ENCODE measurements at places on chromosomes 12 and 14. TPM values are rescaled to one million over a fixed set of nuclear protein-coding genes. Genes with fewer than 3 reads are reported as not detected.

Gene ABCD2
- 0.05 TPM for polyA plus RNA-seq

Gene TAS2R13
- polyA plus RNA-seq: 0.08 TPM

Gene SMCO2
- 0.36 TPM for polyA plus RNA-seq

Gene CDK2
- 62.8 TPM for polyA plus RNA-seq

Gene TSPAN8
- 34.0 TPM for polyA plus RNA-seq

Gene SLC35F4
- 2.8 TPM for polyA plus RNA-seq

Gene GRIN2B
- polyA plus RNA-seq: 1.2 TPM

Gene KIAA0586
- polyA plus RNA-seq: 21.3 TPM

Gene PGAM5
- 21.0 TPM for polyA plus RNA-seq

GRCh38 chr12:94712815-94713515, 62.6 kb upstream of the TMCC3 start:
- no peak for DNase-seq

- no peak for DNase-seq
These were observed 333.4 kb upstream of the TBX3 start for GRCh38 chr12:115017346-115017745.

DNA sequence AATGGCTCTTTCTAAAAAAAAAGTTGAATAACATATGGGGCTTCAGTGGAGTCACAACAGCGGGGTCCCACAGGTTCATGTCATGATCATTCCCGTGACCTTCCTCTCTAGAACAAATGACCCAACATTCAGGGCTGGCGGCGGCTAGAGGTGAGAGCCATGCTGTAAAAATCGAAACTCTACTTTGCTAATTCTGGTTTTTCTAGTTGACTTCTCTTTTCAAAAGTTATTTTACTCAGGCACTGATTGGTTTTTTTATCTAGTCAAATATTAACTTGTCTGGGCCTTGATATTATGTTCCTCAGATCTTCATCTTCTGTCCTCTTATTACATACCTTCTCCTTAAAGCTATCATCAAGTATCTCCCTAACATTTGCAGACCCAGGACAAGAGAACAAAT, 402.9 kb upstream of the SOX5 start:
- DNase-seq: no peak

GRCh38 chr12:29516431-29516875, 19.0 kb upstream of the OVCH1 start:
- no peak for DNase-seq

DNA sequence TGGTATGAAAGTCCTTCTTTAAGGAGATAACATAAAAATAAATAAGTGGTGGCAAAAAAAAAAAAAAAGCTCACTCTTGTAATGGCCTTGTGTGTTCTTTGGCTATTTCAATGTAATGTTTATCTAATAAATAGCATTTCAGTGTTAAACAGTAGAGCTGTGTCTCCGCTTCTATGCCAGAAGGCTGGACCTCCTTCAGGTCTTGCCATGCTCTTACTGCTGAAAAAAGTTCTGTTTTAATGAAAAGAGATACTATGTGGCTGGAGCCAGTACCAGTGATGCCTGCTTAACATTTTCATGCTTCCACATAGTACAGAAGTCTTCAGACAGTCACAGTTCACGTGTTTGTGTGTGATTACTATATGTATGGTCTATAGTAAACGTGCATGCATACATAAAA, 74.1 kb upstream of the PRICKLE1 start:
- no peak for DNase-seq

GRCh38 chr14:28088125-28088524, 678.5 kb upstream of the FOXG1 start:
- no peak for DNase-seq

DNA sequence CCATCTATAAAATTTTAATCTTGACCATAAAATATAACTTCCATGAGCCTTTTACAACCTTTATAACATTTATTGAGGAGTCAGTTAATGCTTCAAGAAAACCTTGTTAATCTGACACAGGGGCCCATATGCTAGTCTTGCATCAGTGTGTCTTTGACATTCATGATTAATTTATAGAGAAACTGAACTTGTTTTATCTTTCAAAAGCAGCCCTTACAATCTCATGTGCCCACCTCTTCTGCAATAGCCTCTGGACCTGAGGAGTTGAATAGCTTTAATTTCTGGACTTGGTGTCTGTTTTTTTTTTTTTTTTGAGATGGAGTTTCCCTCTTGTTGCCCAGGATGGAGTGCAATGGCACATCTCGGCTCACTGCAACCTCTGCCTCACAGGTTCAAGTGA, 8.6 kb upstream of the LPCAT3 start:
- no peak for DNase-seq

- no peak for DNase-seq
These were observed 77.0 kb upstream of the ESRRB start for GRCh38 chr14:76298896-76299295.

- no peak for DNase-seq
These were observed 28.0 kb downstream of the TMEM117 start for GRCh38 chr12:43863770-43864366.

- no peak for DNase-seq
These were observed 93.2 kb downstream of the EGLN3 start for GRCh38 chr14:33857650-33858049.

DNA sequence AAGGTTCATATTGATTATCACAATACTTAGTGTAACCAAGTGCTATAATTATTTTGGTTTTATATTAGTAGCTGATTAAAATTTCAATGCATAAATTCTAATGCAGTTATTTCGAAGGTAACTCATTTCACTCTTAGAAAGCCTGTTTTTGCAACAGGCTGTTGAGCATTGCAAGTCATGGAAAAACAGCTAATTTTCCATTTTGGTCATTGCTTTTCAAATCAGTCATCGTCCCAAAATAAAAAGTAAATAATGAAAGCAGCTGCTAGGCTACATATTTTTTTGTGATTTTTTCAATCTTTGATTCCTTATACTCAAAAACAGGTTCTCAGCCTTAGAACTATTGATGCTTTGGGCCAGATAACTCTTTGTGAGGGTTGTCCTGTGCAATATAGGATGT, 22.9 kb downstream of the VEZT start:
- no peak for DNase-seq

GRCh38 chr12:132343294-132344004, 14.1 kb upstream of the GALNT9 start:
- DNase-seq: no peak

- DNase-seq: no peak
These were observed 30.4 kb upstream of the RNU6-7 start for GRCh38 chr14:32171469-32171868.

- no peak for DNase-seq
These were observed 13.6 kb downstream of the PAPLN start for GRCh38 chr14:73250781-73251500.

- no peak for DNase-seq
These were observed 12.3 kb upstream of the TFCP2 start for GRCh38 chr12:51185171-51185717.

DNA sequence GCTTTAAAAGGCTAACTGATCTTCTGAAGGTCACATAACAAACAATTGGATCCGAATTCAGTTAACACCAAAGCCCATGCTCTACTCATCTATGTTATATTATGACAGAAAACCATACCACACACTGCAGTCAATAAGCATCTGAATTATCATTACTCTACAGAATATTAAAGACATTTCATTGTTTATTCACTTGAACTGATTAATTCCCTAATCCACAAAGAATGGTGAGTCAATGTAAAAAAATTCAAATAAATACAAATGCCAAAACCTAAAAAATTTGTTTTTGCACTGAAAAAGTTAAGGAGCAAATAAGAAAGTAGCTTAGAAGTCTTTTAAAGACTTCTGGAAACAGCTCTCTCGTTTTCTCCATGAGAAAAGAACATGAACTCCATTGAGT, 13.7 kb downstream of the NID2 start:
- DNase-seq: no peak

GRCh38 chr12:583251-583869, 79.9 kb downstream of the NINJ2 start:
- DNase-seq: no peak

DNA sequence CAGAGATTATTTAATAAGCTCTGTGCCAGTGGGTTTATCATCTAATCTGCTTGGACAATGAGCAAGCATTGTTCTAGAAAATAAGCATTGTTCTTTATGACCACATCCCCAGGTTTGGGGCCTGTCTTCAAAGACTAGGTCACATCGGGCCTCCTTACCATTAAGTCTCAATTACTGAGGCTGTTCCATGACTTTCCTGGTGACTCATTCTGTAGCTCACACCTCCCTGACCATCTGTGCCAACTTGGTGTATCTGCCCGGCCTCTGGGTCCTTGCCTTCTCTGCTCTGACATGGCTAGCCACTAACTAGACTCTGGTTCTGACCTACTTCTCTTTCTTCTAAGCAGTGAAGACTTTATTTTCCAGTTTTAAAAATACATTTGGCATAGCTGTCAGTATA, 44.4 kb upstream of the PLEKHA5 start:
- DNase-seq: no peak

GRCh38 chr12:89893972-89894706, 185.5 kb upstream of the ATP2B1 start:
- DNase-seq: no peak

- no peak for DNase-seq
These were observed 3.1 kb downstream of the FICD start for GRCh38 chr12:108518101-108518715.

DNA sequence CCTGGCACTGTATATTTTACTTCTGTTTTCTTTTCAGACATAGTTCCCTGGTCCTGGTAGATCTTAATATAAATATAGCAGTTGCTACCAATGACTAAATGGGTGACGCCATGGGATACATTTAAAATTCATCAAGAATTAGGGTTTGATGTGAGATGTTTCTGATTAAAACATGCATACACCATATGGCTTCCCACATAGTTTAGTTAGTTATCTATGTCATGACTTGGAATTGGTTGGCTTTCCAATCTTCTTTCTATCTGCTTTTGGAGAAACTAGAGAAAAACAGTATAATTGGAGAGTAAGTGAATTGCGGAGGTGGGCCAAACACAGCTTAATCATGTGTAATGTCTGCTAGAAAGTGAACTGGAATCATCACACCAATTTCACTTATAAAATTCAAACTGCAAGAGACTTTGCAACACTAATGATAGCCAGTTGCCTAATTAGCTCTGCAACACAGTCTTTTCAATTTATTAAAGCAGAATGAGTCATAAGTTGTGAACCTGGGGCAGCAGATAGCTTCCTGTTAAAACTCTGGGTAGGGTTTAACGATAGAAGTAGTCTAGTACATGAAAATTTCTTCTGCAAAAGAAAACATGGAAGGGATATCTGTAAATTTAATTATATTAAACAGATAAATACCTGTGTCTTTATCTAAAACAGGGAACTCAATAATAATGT, 295.2 kb downstream of the SLC16A7 start:
- DNase-seq: no peak

DNA sequence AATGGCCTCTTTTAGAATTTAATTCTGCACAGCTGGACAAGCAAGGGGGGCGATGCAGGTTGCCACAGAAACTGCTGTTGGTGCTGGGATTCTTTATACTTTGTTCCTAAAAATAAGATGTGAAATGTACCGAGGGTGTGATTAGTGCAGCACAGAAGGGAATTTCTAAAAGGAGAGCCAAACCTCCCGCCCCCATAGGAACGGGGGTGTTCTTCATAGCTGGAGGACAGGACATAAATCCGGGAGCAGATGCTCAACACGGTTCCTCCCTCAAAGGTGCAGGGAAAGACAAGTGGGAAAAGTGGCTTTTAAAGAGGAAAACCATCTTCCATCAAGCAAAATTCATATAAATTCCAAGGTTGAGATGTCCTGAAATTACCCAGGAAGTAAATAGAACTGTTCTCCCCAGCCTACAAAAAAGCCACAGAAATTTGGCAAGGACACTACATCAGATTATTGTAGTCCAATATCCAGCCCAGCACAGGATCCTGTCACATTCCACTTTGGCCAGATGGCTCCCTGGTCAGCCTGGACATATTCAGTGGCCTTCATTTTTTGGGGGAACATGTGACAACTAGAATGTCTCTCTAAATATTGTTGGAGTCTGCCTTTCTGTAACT, 51.4 kb upstream of the TMX1 start:
- DNase-seq: no peak

- DNase-seq: no peak
These were observed 32.7 kb downstream of the PTGER2 start for GRCh38 chr14:52346778-52347177.

DNA sequence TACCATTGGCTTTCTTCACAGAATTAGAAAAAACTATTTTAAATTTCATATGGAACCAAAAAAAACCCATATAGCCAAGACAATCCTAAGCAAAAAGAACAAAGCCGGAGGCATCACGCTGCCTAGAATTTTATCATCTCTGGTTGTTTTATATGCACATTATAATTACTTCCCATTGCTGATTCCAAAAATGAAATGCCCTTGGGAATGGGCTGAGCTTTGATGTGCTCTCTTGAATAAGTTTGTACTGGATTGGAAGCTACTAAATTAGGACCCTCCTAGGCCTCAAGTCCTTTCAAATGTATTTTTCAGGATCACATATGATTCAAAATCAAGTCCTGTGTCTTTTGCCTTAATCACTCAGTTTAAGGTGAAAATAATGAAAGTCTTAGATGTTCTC, 58.9 kb upstream of the DUSP6 start:
- DNase-seq: no peak

DNA sequence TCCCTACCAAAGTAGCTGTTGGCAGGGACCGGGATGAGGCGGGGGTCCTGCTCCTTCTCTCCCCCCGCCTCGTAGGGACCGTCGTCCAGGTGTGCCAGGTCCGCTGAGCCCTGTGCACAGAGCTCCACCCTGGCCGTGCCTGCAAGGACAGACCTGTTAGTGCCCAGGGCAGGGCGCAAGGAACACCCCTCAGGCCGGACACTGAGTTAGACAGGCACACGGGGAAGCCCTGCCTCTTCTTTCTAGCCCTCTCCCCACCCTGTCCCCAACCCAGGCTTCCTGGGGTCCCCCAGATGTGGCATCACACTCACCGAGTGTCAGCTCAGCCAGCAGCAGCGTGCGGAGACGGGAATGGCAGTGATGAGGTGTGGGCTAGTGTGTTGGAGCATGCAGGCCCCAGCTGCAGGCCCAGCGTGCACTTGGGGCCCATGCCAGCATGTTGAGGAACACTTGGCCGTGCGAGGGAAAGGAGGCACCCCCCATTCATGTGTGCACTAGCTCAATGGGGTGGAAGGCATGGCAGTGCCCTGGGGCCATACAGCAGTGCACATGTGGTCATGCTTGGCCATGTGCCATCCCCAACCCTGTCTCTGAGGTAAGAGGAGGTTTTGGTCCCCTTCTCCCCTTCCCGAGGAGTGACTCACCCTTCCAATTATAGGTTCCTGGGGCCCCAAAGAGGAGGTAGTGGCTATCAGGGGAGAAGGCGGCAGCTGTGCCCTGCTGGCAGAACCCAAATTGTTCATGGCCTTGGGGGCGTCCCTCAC, 7.3 kb downstream of the ITGA7 start:
- DNase-seq: no peak

DNA sequence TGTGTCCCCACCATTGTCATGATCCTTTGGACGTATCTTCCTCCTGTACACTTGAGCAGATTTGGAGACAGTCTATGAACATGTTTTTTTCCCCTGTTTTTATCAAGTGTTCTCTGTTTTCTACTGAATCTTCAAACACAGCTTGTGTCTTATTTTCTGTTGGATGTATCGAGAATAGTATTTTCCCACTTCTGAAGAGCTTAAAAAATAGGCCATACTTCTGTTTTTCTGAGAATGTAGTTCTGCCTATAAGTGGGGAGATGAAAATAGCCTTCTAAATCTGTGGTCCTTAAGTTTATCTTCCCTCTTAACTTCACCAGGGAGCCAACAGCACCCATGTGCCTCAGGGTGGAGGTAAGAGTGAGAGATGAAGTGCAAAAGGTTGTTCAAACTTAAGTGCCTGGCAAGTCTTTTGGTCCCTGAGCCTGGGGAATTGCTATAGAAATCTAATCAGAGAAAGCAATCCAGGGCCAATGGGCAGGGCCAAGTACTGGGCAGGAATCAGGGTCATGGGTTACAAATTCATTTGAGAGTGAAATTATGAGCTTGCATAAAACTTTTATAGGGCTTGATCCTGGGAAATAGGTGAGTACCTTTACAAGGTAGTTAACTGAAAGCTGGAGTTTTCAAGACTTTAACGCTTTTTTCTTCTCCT, 58.9 kb downstream of the ARF6 start:
- DNase-seq: no peak
